ENCODE measurements at places on chromosomes 1 and 21.

GRCh38 chr1:45299981-45300668 lies 26.6 kb upstream of the HPDL start:
- DNase-seq: peak; percentile 76

- no peak for DNase-seq
These were observed 188.3 kb downstream of the ASTN1 start for GRCh38 chr1:176976225-176976624.

DNA sequence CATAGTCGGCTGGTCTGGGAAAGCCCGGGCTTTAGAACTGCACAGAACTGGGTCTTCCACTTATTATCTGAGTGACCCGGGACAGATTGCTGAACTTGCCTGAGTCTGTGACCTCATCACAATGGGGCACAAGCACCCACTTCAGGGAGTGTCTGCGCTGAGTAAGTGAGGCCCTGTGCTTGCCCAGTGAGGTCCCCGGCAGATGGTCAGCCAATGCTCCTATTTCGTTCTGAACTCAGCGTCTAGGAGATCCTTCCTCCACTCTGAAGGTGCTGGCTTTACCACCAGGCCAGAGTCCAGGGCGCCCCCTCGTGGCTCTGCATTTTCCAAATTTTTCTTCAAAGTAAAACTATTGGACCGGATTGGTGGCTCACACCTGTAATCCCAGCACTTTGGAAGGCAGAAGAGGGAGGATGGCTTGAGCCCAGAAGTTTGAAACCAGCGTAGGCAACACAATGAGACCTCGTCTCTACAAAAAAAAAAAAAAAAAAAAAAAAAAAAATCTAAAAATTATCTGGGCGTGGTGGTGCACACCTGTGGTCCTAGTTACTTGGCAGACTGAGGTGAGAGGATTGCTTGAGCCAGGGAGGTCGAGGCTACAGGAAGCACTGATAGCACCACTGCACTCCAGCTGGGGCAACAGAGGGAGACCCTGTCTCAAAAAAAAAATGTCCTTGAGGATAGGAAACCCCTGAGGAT lies 61.7 kb downstream of the FCRL5 start:
- DNase-seq: peak; percentile 63

GRCh38 chr1:187630653-187631380 lies 802.1 kb downstream of the PLA2G4A start:
- no peak for DNase-seq

GRCh38 chr1:61322008-61322744 lies 239.8 kb downstream of the NFIA start:
- DNase-seq: no peak

DNA sequence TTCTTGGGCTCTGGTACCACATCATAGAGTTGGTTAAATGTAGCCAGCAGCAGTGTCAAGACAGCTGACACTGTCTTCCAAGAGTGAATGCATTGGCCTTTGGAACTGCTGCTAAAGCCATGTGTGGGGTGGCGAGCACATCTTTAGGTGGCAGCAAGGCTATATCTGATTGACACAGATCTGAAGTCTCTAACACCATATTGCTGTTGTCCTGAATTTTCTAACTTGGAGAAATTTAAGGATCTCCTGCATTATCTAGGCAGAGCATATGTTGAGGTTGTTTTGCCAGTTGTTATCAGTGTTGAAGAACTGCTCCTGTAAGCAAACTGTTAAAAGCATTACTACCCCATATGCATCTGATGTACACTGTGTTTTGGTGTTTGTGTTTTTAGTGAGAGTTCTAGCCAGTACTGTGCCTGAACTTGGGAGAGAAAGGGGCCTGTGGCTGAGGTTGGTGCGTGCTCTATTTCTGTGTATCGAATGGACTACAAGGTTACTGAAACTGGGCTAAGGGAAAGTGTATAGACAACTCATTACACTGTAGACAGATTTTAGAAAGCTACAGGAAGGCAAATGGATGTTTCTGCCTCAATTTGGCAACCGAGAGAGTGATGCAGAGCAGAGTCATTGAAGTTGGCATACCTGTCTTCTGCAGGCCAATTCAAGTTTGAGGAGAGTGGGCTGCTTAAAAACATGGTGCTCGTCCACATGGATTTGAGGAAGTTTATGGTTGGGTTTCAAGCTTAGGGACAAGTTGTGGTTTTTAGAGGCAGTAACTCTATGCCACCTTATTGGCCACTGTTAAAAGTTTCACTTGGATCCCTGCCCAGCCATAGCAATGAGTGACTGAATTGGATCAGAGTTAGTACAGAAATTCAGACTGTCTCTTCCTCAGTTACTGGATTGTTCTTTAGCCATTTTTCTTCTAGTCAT lies 16.9 kb downstream of the DYRK3 start:
- no peak for DNase-seq

- no peak for DNase-seq
These were observed 169.8 kb upstream of the DUSP10 start for GRCh38 chr1:221911714-221912113.

- DNase-seq: no peak
These were observed 13.6 kb upstream of the OR2B11 start for GRCh38 chr1:247471445-247472016.
